ENCODE measurements at places on chromosomes 5 and 9. TPM values are rescaled to one million over a fixed set of nuclear protein-coding genes. Genes with fewer than 3 reads are reported as not detected.

NMUR2 gene
- 5.0 TPM for total RNA-seq

SEMA6A gene
- total RNA-seq, result 52.0 TPM

GRCh38 chr5:25891691-25892090, 1146.7 kb downstream of the CDH9 start:
- no peaks in the 10 kb centered on the region for H3K4me1 ChIP-seq
- no peak overlapping the region for H3K4me3 ChIP-seq
- no peaks in the 10 kb centered on the region for H3K36me3 ChIP-seq
- no peak for DNase-seq
- H3K27ac ChIP-seq, result no peak overlapping the region
- H3K27me3 ChIP-seq, result no peaks in the 10 kb centered on the region

DNA sequence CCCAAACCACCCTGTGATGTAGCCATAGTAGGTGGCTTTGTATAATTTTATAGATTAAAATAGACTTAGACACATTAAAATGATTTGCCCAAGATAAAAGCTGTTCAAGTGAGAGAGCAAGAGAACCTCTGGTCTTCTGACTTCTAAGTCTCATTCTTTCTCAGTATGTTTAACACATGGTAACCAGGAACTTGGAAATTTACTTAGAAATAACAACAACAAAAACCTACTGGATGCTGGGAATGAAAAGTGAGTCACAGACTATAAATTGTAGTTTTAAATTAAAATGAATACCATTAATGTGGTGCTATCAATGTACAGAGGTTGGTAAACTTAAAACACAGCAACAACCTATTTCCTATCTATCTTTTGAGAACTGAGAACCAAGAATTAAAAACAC, 30.4 kb downstream of the HMGCR start:
- no peaks in the 10 kb centered on the region for H3K4me1 ChIP-seq
- H3K4me3 ChIP-seq, result no peak overlapping the region
- no peak for DNase-seq
- no peaks in the 10 kb centered on the region for H3K27me3 ChIP-seq
- no peak overlapping the region for H3K27ac ChIP-seq

GRCh38 chr9:88312045-88312444, 76.2 kb upstream of the SPIN1 start:
- H3K27me3 ChIP-seq, result no peaks in the 10 kb centered on the region
- H3K27ac ChIP-seq, result no peak overlapping the region
- DNase-seq, result no peak
- no peaks in the 10 kb centered on the region for H3K4me1 ChIP-seq
- H3K4me3 ChIP-seq, result no peak overlapping the region

DNA sequence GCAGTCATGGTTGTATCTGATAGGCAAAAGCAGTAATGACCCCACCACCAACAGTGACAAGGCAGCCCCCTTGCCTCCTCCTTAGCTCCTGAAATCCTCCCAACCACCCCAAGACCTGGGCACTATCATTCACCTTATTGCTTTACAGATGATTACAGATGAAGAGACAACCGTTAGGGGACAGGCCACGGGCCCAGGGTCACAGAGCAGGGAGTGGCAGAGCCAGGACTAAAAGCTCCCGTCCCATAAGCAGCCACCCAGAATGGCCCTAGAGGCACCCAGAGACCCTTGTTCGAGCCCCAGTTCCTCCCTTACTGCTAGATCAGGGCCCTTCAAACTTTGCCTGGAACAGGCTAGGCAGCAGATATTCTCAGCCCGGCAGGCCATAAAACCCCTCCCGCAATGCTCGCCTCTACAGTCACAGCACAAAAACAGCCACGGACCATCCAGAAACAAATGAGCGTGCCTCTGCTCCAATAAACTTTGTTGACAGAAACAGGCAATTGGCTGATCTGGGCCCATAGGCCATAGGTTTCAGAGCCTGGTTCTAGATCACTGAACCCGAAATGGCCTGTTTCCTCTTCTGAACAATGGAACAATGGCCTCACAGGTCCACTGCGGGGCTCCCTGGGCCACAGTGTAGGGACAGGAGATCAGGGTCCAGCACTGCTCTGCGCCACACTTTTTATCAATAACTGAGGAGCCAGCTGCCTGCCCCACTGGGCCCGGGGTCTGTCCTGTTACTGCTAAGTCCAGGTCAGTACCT, 67.0 kb downstream of the LRSAM1 start:
- no peak for DNase-seq
- no peaks in the 10 kb centered on the region for H3K27me3 ChIP-seq
- H3K36me3 ChIP-seq, result no peaks in the 10 kb centered on the region
- H3K27ac ChIP-seq, result no peak overlapping the region
- no peak overlapping the region for H3K4me3 ChIP-seq

- no peak overlapping the region for H3K27ac ChIP-seq
- H3K4me3 ChIP-seq, result no peak overlapping the region
- no peaks in the 10 kb centered on the region for H3K27me3 ChIP-seq
- no peaks in the 10 kb centered on the region for H3K4me1 ChIP-seq
Measured at GRCh38 chr5:150070821-150071220, 15.5 kb downstream of the CSF1R start.

GRCh38 chr5:128062172-128062746, 21.3 kb upstream of the SLC12A2 start:
- no peaks in the 10 kb centered on the region for H3K36me3 ChIP-seq
- H3K27me3 ChIP-seq, result no peaks in the 10 kb centered on the region
- H3K4me1 ChIP-seq, result no peaks in the 10 kb centered on the region
- no peak overlapping the region for H3K27ac ChIP-seq

DNA sequence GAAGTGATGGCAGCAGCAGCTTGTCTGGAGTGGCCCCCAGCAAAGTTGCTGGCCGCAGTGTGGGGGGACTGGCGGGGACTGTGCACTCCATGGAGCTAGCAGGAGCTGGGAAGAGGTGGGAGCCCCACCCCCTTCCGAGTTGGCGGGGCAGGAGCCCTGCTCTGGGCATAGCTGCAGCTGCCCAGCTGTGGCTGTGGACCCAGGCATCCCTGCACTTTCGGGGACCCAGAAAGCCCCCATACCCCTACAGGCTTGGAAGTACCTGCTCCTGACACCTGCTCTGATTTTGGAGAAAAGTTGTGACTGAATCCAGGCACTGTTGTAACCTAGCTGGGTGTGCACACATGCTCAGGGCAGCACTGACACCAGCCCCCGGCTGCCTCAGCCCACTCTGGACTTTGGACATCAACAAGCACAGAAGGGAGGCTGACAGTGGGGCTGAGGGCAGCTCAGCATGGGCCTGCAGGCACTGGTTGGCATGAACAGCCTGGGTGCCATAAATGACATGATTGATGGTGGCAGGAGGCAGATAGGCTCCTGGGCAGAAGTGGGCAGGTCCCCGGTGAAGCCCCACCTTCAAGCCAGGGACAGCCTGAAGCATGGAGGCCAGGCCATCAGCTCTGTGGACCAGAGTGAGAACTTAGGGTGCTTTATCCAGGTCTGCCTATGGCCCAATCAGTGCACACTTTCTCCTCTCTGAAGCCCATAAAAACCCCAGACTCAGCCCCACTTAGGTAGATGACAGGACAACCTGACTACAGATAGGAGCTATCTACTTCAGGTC, 12.6 kb downstream of the LMBRD2 start:
- no peak for DNase-seq
- H3K36me3 ChIP-seq, result no peaks in the 10 kb centered on the region
- H3K27me3 ChIP-seq, result no peaks in the 10 kb centered on the region

DNA sequence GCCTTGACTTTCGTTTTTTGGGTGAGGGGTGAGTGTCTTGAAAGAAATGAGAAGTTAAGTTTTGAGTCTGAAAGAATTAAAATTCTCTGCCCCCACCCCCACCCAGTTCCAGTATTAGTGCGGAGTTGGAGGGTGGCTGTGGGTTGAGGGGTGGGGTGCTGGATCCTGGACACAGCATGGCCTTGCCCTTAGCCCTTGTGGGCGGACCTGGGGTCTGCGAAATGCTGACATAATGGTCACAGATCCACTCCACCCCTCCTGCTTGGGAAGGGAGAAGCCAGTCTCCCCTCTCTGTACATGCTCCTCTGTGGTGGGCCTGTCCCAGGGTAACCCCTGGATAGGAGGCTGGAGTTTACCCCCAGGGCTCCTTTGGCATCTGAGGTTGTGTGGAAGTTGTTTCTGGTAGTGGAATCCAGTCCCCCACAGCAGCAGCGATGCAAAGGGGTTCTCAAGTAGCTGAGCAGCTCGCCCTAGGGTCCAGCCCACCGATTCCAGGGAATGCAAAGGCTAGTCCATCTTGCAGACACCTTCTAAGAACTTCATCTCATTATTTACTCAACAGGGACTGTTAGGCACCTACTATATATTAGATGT, 42.8 kb upstream of the TCF7 start:
- DNase-seq, result no peak
- H3K27me3 ChIP-seq, result no peaks in the 10 kb centered on the region
- H3K36me3 ChIP-seq, result no peaks in the 10 kb centered on the region
- H3K4me1 ChIP-seq, result peaks cover 17% of the 10 kb centered on the region

WDR55 gene
- total RNA-seq, result 17.6 TPM

- DNase-seq, result no peak
- H3K4me3 ChIP-seq, result no peak overlapping the region
- no peaks in the 10 kb centered on the region for H3K27me3 ChIP-seq
Measured at GRCh38 chr5:80260461-80260860, 4.6 kb upstream of the SERINC5 start.

DNA sequence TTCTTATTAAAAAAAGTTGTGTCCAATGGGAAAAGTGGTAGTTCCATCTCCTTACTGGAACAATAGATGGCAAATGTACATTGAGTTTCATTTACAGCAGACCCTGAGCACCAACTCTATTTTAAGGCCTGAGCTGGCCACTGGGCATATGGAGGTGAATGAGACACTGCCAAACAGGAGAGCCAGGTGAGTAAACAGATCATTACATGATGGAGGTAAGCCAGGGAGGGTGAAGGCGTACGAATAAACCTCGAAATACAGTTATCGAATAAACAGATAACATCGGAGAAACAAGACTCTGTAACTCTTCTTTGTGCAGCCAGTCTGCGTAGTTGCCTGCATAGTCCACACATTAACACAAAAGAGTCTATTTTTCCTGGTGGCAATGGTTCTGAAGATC, 446.4 kb upstream of the KLF4 start:
- no peak for DNase-seq
- no peak overlapping the region for H3K4me3 ChIP-seq
- H3K27me3 ChIP-seq, result no peaks in the 10 kb centered on the region
- H3K36me3 ChIP-seq, result no peaks in the 10 kb centered on the region

SLC1A1 gene
- total RNA-seq, result 0.63 TPM

DNA sequence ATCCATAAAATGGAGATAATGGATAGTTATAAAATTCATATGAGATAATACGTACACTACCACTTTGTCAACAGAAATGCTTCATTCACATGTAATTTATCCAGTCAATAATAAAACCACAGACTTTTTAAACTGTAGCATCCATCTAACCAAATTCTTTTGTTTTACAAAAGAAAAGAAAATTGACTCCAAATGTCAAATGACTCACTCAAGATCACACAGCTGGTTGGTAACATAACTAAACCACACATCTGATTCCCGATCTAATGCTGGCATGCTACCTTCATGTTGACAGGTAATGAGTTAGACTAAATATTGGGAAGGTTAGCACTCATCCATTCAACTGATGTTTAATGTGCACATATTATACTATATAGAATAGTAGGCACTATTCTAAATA, 4.9 kb downstream of the FRMD3 start:
- H3K4me1 ChIP-seq, result no peaks in the 10 kb centered on the region
- no peak overlapping the region for H3K4me3 ChIP-seq
- no peak overlapping the region for H3K27ac ChIP-seq
- no peaks in the 10 kb centered on the region for H3K36me3 ChIP-seq
- H3K27me3 ChIP-seq, result no peaks in the 10 kb centered on the region

GRCh38 chr9:120109242-120109641, 470.7 kb downstream of the CDK5RAP2 start:
- no peaks in the 10 kb centered on the region for H3K4me1 ChIP-seq
- no peak overlapping the region for H3K27ac ChIP-seq
- H3K4me3 ChIP-seq, result no peak overlapping the region
- no peaks in the 10 kb centered on the region for H3K27me3 ChIP-seq
- no peaks in the 10 kb centered on the region for H3K36me3 ChIP-seq

CWC27 gene
- 17.5 TPM for total RNA-seq

GRCh38 chr5:128913551-128913950, 51.7 kb upstream of the SLC27A6 start:
- no peaks in the 10 kb centered on the region for H3K27me3 ChIP-seq
- no peak overlapping the region for H3K27ac ChIP-seq
- H3K4me3 ChIP-seq, result no peak overlapping the region
- no peaks in the 10 kb centered on the region for H3K4me1 ChIP-seq
- no peaks in the 10 kb centered on the region for H3K36me3 ChIP-seq
- DNase-seq, result no peak
